Stomach (tissue), 19 donors: ENCODE measurements at places on chromosomes 6 and 20.

- DNase-seq, result no peak
Observed at GRCh38 chr20:41004531-41005360, 23.9 kb upstream of the TOP1 start.

DNA sequence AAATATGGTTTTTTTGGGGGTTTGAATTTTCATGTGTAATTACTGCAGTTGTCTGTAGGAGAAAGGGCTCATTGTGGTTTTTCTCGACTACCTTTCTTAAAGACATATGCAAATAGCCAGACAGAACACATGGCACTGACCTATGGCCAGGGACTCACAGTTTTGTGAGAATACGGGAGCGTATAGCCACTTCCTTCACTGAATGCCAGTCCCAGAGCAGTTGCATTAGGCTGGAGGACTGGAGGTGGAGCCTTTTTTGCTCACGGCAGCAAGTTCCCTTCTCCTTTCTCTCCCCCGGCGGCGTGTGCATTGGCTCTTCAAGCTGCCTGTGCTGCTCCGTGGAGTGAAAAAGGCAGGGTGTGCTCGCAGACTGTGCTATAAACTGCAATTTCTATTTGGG is 114.9 kb downstream of the AKAP7 start:
- DNase-seq, result peak; percentile 58

DNA sequence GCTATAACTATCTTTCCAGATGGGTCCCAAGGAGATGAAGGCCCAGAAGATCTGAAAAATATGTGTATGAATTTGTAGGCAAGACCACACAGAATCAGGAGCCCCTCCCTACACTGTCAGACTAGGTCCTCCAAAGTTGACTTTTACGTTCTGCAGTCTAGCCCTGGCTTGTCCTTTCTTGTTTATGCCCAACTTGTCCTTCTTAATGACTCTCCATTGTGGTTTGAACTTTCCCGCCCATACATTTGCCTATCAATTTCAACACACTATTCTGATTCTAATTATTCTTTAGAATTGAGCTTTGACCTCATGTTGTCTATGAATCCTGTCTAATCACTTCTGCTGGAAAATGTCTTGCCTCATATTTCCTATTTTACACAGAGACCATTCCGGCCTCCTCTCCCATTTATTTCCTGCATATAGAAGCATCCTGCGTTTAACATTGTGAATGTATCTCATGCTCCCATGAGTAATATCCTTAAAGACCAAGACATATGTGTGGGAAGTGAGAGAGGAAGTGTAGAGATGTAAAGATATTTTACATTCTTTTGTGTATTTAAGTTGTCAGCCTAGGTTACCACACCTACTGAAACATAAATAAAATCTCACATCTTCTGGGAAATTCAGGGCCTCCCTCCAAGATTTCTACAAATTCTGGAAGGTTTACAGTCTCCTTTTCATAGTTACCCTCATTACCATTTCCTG is 348.3 kb downstream of the BCKDHB start:
- no peak for DNase-seq

DNA sequence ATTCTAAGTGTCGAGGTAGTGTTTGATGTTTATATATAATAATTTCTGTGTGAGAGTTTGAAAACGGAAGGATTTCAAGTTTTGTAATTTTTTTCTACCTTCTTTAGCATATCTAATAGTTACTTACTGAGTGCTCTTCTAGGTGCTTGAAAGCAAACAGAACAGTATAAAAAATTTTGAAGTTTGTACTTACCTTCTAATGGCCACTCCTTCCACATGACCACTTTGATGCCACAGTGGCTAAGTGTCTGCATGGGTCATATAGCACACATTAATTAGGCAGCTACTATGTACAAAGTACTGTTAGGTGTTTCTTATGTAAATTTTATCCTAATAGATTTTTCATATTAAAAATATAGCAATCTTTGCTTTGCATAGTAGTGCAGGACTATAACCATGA is 21.1 kb downstream of the RPRD1B start:
- DNase-seq, result no peak

GRCh38 chr6:34146801-34147592 is 1.1 kb upstream of the GRM4 start:
- DNase-seq, result no peak

DNA sequence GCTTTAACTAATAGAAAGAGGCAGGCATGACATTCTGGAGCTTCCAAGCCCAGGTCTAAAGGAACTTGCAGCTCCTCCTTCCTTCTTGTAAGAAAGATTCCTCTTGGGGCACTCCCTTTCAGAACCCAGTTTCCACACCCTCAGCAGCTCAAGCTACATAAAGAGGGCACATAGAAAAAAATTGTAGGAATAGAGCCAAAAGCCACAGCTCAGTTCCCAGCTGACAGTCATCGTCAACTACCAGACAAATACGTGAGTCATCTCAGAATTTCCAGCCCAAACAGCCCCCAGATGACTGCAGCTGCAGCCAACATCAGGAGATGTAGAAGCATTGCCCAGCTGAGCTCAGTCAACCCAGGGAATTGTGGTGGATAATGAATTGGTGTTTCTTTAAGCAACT is 349.8 kb upstream of the ARID1B start:
- DNase-seq, result no peak

- DNase-seq, result peak; percentile 57
Observed at GRCh38 chr20:7248281-7249201, 481.1 kb downstream of the BMP2 start.

DNA sequence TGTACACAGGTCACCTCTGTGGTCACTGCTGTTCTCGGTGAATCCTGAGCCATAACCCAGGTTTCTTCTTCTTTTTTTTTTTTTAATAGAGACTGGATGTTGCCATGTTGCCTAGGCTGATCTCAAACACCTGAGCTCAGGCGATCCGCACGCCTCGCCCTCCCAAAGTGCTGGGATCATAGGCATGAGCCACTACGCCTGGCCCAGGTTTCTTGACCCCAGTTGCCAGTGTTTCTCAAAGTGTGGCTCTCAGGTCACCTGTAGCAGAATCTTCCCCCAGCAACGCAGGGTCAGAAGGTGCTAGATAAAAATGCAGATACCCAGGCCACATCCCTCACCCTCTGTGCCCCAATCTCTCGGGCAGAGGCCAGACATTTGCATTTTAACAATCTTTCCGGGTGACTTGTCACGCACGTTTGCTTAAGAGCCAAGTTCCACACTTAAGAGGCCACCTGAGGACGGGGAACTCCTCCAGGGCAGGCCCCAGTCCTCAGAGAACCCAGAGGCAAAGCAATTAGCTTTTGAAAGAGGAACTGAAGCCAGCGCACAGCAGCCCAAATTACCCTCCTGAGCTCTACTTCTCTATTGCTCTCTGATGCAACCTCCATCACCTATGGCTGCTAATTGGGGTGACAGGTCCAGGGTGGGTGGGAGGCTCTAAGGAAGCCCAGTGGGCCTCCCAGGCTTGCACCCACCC is 81.8 kb downstream of the NFATC2 start:
- no peak for DNase-seq

DNA sequence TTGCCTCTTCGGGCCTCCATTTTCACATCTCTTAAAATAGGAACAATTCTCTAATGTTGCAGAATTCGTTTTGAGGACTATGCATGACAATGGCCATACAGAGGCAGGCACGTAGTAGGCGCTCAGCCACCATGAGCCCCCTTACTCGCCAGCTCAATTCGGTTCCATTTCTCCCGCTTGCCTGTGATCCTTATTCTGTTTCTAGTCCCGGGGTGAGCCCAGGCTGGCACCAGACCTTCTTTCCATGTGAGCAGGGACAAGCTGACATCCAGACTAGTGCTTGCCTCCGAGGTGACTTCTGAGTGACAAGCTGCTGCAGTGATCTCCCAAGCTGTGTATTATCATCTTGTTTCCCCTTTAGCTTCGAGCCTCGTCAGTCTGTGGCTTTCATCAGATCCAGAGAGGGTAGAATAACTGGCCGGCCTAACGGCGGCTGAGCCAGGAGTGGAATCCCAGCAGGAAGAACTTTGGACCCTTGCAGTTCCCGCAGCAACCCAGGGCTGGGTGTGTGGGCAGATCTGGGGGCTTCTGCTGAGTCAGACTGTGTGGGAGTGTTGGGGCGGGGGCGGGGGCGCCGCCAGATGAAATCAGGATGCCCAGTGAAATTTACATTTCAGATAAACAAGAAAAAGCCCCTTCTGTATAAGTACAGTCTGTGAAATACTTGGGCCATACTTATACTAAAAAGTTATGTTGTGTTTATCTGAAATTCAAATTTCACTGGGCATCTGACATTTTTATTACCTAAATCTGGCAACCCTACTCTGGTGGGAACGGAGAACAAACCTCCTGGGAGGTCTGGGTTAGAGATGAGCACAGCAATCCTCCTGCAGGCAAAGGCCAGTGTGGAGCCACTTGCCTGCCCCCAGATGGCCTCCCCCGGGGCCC is 10.9 kb downstream of the BANF2 start:
- DNase-seq, result no peak

GRCh38 chr6:110332281-110332680 is 25.9 kb downstream of the METTL24 start:
- DNase-seq, result no peak

GRCh38 chr6:20870021-20870420 is 335.8 kb downstream of the CDKAL1 start:
- DNase-seq, result no peak

DNA sequence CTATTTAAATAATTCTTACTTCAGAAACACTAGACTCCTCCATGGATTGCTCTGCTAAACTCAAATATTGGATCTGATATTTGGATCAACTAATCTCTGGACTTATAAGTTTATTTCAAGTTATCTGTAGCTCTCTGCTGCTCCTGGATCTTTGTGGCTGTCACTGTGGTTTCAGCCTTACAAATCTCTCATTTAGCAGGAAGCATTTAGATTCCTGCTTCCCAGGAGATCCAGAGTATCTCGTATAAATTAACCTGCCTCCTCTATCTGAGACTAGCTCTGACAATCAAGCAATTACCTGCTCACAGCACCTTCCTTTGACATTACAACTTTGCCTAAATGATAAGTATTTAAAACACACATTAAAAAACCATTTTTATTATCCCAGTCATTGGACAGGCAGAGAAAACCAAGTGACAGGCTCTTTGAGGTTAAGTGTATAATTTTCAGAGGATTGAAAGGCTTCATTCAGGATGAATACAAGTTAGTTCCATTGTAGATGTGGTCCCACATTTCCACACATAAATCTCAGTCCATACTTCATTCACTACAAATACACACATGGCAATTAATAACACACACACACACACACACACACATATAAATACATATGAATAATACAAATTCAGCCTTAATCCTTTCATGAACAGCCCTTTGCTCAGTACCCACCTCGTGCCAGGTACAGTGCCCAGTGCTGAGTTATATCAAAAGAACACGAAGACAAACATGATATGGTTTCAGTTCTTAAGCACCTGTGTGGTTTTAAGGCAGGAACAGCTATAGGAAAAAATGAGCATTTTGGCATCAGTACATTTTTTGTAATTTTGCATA is 55.5 kb upstream of the PLCB1 start:
- peak; percentile 56 for DNase-seq

GRCh38 chr6:25219917-25220278 is 59.3 kb upstream of the CARMIL1 start:
- no peak for DNase-seq

DNA sequence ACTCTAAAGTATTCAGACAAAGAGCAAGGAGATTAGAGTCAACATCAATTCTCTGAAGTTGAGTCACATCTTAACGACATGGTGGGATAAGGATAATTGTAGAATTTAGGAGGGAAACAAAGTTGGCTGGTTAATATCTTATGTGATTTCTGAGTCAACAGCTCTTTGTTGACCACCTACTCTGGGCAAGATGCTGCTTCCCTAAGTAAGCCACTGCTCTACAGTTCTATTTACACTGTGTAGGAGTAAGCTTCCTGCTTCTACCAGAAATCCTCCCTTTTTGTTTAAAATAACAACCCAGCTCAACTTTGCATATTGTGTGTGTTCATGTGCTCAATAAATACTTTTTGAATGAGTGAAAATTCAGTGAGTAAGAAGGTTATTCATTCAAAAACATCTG is 3.1 kb downstream of the HS3ST5 start:
- DNase-seq, result no peak

DNA sequence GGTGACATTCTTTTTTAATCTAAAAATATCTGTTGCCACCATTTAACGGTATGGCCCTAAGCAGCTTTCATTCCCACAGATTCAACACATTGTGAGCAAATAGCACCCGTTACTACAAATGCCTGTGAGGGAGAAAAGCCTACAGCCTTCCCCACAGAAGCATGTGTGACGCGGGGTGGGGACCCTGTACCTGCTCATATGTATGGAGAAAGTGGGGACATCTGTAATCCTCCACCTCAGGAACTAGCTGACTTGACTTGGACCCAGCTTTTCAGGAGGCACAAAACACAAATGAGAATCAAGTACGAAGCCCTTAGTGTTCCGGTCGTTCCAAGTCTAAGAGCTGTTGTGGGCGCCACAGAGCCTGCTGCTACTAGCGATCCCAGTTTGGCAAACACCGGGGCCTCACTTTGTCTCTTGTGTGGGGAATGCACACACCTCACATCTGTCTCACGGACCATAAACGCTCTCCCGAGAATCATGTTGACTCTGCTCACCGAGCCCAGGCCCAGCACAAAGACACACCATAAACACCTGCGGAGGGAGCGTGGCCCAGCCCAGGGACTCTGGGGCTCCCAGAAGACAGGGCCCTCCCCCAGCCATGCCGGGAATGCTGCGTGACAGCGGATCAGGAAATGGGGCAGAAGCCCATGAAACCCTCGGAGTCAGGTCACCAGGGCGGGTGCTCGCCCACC is 21.6 kb downstream of the DLL1 start:
- no peak for DNase-seq

DNA sequence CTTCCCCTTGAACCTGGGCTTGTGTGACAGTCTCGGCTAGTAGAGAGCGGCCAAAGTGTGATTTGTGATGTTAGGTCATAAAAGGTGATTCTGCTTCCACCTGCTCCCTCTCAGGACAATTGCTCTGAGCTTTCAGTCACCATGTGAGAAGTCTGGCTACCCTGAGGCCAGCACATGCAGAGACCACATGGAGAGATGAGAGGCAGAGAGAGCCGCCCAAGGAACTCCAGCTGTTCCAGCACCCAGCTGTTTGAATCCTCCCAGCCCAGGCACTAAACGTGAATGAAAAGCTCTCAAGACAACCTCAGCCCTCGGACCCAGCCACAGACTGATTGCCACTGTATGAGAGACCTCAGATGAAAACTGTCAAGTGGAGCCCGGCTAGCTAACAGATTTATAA is 143.4 kb upstream of the EEF1E1 start:
- DNase-seq, result no peak

DNA sequence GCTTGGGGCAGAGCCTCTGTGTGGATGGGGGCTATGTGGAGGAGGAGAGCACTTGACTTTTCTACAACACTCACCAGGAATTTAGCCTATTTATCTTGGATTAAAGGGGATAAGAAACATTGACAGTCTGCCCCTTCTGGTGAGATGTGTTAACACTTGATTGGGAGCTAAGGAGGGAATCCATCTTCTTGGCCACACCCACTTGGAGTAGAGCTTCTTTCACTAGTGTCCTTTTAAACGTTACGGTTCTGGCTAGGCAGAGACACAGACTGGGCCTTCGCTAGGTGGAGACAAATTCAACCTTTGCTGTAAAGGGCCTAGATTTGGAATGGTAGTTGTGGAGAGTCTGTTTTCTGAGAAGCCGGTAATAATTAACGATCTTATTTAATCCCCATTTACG is 15.5 kb upstream of the TPBG start:
- DNase-seq, result no peak

- no peak for DNase-seq
Observed at GRCh38 chr6:137906020-137906472, 39.0 kb downstream of the TNFAIP3 start.

GRCh38 chr20:5749952-5750779 is at the start of gene SHLD1:
Gene SHLD1 (plus strand): TSS chr20:5750401. CDS start chr20:5772866, 22,465 bp downstream.
- peak; percentile 83 for DNase-seq

GRCh38 chr6:137927777-137928218 is 60.7 kb downstream of the TNFAIP3 start:
- DNase-seq, result no peak
